ENCODE measurements at places on chromosomes 3 and 15.

GRCh38 chr3:187798531-187799530, 53.6 kb upstream of the BCL6 start:
- no peak for DNase-seq

DNA sequence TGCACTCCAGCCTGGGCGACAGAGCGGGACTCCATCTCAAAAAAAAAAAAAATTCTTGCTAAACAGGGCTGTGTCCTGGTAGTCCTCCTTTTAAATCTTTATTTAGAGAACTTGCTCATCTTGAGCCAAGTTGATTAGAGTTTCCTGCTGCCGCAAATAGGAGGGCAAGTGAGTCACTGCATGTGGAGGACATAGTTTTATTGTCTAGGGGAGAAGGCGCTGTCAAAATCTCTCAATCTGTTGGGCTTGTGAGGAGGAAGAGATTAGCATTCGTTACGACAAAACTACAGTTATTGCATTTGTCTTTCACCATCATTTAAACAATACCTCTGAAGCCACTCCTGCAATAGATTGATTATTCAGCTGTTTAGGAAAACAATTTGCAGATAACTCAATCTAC, 11.5 kb downstream of the MUC4 start:
- DNase-seq: no peak

- no peak for DNase-seq
Observed at GRCh38 chr3:5301651-5302297, 114.3 kb downstream of the EDEM1 start.

- DNase-seq: peak; percentile 25
Observed at GRCh38 chr3:52983828-52984227, 62.0 kb downstream of the SFMBT1 start.

- DNase-seq: no peak
Observed at GRCh38 chr3:175605851-175606250, 746.7 kb downstream of the NAALADL2 start.

- no peak for DNase-seq
Observed at GRCh38 chr15:29342201-29342600, 72.6 kb upstream of the NSMCE3 start.

DNA sequence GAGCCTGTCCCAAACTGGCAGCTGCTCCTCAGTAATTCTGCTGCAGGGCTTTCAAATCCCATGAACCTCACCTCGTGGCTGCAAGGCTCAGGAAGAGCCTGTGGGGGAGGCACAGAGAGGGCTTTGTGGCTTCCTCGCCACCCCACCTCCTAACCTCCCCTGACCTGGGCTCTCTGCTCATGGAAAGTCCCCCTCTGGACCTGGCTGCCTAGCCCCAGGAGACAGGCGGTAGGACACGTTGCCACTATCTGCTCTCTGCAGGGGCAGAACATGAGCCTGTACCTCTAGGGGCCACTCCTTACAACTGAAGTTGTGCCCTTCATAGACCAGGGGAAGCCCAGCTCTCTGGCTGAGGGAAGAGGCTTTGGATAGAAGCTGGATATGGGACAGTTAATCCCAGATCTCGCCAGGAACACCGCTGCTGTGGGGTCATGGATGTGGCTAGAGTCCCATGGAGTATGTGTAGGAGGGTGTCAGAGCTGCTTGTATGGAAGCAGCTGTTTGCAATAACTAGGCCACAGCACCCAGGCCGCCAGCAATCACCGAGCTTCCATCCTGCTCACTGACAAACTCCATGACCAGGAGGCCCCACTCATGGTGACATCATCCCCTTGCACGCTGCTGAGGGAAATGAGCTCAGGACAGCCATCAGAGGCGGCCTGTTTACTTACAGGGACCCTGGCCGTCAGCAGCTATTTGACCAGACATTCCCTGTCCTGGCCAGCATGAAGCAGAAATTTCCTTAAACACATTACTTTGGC, 34.0 kb upstream of the CILP start:
- DNase-seq: no peak

GRCh38 chr3:189286188-189286587, 114.4 kb downstream of the TPRG1 start:
- DNase-seq: no peak

DNA sequence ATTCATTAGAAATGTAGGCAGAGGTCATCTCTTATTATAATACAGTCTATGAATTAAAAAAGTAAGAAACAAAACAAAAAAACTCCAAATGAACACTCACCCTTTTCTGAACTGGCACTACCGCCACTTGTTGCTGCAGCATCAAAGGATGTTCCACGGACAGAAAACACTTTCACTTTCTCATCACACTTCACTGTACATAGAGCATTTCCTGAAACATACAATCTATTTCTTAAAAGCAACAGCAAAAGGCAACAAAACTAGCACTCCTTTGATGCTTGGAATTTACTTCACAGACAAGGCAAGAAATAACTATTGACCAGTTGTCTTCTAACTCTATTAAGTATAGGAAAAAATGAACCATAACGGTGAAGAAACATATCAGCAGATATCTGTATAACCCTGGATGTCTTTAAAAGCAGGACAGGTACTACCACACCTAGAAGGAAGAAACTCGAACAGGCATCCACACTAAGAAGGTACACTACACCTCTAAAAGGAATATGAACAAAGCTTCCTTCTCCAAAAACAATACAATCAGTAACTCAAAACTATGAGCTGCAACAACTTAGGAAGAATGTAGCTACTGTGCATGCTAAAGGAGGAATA, 24.9 kb downstream of the ETFA start:
- no peak for DNase-seq

- DNase-seq: no peak
Observed at GRCh38 chr3:156037356-156037755, 83.0 kb upstream of the KCNAB1 start.

GRCh38 chr3:185646382-185647133, 60.5 kb downstream of the SENP2 start:
- no peak for DNase-seq

DNA sequence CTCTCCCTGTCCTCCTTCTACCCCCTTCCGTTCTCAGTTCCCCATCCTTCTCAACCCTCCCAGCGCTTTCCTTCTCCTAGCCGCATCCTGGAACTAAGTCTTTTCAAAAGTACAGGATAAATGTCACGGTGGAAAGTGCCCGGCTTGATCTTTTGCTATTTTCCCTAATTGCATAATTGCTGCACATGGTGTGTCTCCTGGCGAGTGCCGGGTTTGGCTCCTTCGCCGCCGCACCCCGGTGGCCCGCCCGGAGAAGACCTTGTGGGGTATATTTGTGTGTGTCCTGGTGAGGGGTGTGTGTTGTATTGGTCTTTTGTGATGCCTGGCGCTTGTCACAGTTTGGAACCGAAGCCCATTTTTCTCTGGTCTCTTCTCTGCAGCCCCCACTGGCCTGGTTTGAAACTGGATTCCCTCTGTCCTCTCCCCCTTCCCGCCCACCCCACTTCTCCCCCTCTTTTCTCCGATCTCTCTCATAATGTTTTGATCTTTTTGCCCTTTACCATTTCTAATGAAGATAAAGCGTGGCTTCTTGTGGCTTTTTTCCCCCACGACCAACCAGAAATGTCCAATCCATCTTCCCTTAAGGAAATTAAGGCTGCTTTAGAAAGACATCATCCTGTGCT, 692 bp downstream of the UBE2E2 start:
- peak; percentile 41 for DNase-seq

DNA sequence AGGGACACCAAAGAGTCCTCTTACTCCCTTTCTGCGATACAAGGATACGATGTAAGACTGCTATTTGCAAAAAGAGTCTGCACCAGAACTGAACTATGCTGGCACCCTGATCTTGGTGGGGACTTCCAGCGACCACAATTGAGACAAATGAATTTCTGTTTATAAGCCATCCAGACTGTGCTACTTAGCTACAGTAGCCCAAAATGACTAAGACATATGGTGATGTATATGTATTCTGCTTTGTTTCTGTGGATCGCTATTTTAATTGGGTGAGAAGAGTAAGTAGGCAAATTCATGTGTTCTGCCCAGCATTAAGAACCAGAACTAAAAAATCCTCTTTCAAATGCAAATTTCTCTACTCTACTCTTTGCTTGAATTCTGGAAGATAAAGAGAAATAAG, 720.9 kb downstream of the DIPK2A start:
- DNase-seq: no peak

GRCh38 chr3:48504051-48504946, at the start of gene SHISA5:
SHISA5 (minus strand) TSS chr3:48504174; CDS start chr3:48504094, 80 bp downstream.
- DNase-seq: peak; percentile 57

DNA sequence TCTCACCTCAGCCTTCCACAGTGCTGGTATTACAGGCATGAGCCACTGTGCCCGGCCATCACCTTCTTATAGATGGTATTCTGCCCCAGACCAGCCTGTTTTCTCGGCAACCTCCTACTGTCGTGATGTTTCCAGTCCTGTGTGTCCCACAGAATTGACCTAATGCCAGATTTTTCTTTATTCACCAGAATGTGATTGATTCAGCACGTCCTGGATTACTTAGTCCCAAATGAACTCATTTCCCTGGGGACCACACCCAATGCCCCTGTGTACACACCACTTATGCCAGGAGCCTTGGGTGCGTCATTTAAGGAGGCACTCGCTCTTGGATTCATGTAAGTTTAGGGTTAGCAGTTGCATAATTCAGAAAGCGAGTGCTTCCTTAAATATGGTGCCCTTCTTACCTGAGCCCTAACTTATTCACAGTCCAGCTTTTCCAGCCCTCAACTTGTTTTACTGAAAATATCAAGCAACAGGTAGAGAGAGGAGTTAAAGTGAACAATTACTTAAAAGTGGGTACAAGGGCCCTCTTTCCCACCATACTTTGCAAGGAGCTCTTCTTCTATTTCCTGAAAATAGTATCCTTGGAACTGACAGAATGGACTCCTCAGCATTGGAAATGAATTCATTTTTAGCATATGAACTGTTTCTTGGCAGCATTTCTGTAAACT, 64.6 kb upstream of the UBE2E1 start:
- peak; percentile 27 for DNase-seq

DNA sequence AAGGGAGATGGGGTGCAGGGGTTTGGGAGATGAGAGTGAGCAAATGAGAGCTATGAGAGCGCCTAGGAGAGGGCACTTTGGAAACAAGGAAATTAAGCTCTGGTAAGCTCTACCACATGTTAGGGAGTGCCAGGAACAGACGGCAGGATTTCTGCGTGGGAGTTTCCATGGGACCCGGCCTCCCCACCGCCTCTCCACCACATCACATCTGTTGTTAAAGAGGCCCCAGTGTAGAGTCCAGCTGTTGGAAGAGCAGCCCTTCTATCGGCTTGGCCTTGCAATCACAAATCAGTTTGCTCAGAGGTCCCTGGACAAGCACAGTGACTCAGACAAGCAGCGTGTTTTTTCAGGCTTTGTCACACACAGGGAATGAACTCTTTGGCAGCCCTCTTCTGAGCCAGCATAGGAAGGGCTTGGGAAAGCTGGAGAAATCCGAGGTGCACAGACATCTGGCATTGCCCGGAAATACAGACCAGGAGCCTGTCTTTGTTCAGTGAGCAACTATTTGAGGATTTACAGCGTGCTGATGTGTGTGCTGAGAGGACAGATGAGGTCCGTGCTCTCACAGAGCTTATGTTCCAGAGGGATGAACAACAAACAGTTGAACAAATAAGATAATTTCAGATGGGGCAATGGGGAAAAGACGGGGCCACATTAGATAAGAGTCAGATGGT, 370.6 kb upstream of the PROK2 start:
- no peak for DNase-seq

DNA sequence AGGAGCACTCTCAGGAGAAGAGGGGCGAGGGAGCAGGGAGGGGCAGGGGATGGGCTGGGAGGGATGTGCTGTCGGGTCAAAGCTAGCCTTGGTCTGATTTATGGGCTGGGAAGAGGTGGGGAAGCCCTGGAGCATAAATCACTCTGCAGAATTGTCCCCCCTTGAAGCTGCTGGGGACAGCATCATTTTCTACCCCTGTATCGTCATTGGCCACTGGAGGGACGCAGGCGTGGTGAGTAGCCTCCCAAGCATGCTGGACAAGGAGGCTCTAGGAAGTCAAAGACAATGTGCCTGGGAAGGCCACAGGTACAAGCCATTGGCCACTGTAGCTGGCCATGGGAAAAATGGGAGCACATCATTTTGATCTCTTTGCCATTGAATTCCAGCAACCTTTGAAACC, 175.5 kb upstream of the CTDSPL start:
- no peak for DNase-seq

- DNase-seq: no peak
Observed at GRCh38 chr15:74482661-74483060, 21.7 kb upstream of the UBL7 start.

- DNase-seq: no peak
Observed at GRCh38 chr3:55127565-55127964, 199.7 kb upstream of the LRTM1 start.

- DNase-seq: no peak
Observed at GRCh38 chr3:5022966-5023776, 43.9 kb downstream of the BHLHE40 start.

DNA sequence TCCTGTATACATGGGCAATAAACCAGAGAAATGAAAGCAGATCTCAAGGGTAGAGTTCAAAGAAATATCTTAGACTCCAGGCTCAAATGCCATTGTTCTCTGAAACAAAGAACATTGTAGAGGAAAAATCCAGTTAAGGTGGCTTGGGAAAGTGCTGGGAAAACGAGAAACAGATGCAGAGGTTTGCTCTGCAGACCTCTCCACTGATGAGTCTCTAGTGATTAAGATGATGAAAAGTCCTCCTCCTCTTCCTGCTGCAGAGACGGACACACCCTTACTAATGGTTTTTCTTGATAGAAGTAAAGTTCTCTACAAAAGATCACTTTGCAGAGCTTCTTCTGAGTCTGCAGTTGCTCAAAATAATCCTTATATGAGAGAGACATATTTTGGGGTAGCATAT, 264.7 kb downstream of the GABRG3 start:
- DNase-seq: no peak

DNA sequence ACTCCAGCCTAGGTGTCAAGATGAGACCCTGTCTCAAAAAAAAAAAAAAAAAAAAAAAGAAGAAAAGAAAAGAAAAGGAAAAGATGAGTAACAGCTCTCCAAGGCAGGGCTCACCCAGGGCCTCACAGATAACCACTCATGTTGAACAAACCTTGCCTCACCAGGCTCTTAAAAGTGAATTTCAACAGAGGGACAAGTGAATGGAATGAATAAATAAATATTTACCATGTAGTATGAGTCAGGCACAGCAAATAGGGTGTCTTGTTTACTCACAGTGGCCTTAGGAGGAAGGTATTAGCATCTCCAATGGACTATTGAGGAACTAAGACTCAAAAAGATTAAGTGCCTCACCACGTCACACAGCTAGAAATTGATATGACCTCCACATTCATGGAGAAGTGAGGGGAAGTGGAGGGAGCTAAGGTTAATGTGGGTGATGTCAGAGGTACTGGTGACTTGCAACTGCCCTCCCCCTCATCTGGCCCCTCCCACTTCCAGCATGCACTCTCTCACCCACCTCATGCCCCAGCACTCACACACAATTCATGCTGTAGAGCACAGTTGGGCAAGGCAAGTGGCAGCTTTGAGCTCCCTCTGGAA, 255.5 kb downstream of the UACA start:
- DNase-seq: peak; percentile 97
